ENCODE measurements at places on chromosomes 6 and 20.

GRCh38 chr6:11772109-11772825, 6.3 kb downstream of the ADTRP start:
- no peak for DNase-seq

DNA sequence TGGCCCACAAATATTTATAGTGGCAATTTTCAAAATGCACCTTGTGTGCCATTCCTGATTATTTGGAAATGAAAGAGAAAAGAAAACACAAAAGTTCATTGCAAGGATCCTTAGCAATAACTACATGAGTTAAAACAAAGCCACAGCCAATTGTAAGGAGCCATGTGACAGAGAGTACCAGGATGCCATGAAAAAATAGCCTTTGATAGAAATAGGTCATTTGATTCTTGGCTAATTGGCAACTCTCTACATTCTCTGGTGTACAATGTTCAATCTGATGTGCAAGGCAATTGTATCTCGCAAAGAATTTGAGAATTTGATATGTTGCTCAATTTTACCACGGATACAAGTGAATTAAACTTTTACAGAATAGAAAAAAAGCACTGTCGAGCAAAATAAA, 9.6 kb downstream of the HLA-A start:
- DNase-seq = no peak

DNA sequence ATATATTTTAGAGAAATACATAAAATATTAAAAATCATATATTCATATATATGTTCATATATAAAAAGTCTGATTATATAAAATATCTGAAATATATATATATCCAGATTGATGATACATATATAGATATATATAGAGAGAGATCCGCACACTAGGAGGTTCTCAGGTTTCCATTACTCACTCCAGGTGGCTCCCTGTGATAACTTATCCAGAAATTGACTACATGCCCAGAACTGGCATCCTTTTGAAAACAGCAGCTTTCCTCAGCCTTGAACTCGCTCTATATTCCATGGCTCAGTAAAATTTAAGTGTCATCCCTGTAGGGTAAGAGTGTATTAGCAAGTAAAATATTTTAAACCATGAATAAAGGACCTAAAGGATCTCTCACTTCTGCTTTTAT, 206.8 kb downstream of the TINAG start:
- peak; percentile 10 for DNase-seq

DNA sequence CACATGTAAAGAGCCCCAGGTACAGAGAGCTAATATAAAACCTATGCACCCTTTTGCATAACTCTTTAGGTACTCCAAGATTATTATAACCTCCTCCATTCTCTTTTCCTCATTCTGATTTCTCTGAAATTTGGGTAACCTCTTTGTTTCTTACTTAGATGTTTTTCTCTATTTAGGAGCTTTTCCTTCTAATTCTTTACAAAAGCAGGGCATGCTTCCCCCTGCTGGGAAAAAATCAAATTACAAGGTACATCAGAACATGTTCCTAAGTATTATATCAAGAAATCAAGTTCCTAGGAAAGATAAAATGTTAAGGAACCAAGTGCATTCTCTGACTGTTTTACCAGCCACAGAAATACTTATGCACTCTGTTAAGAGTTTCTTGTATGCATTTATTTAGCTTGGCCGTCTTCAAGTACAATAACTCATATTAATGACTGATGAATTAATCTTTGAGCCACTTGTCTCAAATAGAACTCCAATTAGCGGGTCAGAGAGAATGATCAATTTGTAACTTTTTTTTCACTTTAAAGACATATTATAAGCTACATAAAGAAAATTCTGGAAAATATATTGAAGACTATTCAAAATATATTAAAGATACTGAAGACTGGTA, 2.1 kb downstream of the KHDRBS2 start:
- DNase-seq = peak; percentile 81

DNA sequence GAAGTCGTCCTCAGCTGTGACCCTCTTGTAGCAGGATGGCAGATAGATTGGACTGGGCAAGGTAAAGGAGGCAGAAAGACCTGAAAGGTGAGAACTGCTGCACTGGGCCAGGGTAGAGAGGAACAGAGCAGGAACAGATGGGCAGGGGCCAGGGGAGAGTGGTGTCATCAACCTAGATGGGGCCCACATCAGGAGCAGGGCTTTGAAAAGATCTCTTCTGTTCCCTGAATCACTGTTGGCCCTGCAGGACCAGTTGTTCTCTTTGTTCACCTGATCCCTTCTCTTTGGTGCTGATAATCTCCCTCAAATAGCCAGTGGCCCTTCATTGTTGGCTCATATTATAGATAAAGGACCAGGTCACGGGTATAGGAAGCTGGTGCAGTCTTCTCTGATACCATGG, 59.9 kb downstream of the DTD1 start:
- DNase-seq = no peak

DNA sequence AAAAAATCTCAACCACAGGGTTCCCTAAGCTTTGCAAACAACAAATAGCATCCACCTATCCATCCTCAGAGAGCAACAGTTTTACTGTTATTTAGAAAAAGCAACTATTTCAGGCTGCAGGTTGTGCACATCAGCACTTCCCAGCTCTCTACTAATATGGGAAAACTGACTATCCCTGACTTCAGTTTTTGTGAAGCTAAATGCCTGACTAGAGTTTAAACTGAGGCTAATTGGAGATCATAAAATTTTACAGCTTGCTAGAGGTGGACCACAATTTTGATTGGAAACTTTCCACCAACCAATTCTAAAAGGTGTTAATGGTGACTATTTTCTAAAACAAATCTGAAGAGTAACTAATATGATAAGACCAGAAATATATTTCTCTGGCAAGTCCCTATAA, 36.9 kb downstream of the HLA-DMB start:
- no peak for DNase-seq

- DNase-seq = no peak
Observed at GRCh38 chr20:4326195-4327065, 311.1 kb upstream of the RNF24 start.

- no peak for DNase-seq
Observed at GRCh38 chr6:20747991-20748390, 213.7 kb downstream of the CDKAL1 start.

DNA sequence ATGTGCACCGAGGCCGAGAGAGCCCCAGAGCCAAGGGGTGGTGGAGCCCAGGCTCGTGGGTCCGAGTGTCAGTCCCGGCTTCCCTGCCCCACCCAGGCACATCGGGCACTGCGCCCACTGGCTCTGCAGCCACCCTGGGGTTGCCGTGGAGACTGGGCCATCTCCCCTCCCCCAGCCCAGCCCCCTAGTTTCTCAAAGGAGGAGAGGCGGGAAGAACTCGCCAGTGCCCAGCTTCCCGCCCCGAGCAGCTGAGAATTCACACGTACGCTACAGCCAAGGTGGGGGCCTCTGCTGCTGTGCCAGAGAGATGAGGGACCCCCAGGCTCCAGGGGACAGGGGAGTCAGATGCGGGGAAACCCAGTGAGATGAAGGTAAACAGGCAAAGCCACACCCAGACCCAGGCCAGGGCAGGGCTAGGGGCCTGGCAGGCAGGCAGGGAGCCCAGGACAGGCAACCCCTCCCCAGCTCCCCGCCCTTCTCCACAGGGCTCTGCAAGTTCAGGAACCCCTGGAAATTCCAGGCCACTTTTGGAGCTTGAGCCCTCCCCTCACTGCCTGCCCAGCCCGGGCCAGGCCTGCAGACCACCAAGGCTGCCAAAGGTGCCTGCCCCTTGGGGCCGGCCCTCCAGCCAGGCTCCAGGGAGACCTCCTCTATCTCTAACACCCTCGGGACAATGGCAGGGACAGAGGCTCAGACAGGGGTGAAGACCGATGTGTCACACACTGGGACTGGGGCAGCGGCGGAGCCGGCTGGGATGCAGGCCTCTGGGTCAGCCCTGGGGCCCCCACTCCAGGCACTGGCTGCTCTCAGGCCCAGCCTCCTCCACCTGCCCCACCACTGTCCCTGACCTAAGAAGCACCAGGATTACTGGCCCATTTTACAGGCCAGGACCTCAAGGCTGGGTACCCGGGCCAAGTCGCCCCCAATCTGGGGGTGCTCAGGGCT, 6.0 kb downstream of the LAMA5 start:
- no peak for DNase-seq

DNA sequence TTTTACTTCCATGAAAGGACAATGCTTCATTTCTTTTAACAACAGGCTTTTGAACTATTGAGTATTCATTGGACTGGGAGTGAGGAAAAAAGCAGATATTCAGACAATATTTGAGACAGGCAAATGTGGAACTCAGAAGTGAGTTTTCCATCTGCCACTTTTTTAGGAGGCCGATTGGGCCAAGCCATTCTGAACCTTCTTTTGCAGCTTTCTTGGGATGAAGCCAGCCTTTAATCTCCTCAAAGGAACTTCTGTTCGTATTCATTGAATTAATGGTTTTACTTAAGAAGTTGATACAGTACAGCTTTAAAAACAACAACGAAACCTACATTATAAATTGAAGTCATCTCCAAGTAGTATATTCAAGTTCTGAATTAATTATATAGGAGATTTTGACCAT, 187.1 kb upstream of the RNF217 start:
- no peak for DNase-seq

- no peak for DNase-seq
Observed at GRCh38 chr6:161082215-161082614, 90.6 kb downstream of the MAP3K4 start.

DNA sequence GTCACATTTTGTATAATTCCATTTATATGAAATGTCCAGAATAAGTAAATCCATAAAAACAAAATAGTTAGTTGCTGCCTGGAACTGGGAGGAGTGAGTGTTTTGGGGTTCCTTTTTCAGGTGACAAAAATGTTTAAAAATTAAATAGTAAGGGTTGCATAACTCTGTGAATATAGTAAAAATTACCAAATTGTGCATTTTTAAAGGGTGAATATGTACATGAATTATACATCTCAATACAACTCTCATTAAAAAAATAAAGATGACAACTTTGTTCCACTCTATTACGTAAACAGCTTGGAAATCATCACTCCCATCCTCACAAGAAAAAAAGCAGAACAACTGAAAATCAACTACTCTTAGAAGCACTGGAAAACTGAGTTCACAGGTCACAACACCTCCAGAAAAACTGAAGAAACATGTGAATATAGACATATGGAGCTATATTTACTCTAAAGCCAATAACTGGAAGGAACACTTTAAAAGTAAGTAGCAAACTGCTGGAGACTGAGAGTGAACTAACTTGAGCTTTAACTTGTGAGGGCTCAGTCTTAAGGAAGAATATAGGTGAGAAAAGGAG, 40.0 kb downstream of the RANBP9 start:
- no peak for DNase-seq

DNA sequence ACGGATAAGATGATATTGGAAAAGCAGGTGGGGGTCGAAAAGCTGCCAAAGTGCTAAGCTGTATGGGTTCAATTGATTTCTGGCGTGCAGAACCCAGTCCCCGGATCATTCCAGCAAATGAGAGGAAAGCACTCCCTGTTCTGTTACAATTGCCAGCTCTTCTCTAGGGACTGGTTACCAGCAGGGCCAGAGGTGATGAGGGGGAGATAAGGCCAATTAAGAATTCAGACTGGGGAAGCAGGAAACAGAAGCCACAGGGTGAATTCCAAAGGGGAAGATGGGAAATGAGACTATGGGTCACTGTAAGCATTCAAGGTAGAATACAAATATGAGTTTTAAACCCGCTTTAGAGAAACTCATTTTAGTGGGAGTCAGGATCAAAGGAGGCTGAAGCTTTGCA, 349.4 kb upstream of the MAP3K7 start:
- no peak for DNase-seq

GRCh38 chr6:22145823-22146677, 150.8 kb downstream of the PRL start:
- peak; percentile 66 for DNase-seq

DNA sequence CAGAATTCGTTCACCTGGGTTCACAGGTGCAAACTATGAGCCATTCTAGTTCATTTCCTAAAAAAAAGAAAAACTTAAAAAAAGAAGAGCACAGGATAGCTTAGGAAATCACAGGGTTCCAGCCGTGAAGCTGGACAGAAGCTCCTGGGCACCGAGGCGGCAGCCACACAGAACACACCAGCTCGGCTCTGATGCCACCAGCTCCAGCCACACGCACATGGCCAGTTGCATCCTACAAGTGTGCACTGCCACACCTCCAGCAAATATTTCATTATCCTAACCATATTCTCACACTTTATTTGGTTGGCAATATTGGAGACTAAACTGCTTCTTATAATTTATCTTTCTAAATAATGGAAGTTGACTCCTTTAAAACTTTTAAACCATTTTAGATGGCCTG, 26.2 kb upstream of the AFDN start:
- no peak for DNase-seq

DNA sequence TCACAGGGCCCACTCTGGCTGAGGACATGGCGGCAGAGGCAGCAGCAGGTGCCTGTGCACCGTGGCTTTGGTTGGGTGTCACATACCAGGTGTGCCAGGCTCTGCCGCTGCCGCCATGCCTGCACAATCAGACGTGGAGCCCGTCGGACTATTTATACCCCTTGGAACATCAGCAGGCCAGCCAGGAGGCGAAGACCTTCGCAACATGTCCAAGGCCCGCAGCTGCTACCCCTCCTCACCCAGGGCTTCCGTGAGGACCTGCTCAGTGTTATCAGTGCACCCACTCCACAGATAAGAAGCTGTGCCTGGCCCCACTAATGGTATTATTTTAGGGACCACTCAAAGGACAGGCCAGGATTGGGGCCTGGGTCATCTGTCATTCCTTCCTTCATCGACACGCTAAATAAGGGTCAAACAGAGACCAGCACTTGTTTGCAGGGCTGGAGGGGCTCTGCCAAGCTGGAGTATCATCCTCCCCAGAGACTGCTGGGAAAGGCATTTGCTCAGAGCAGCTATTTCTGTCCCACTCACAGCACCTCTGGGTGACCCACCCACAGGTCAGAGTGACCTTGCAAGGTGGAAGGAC, 109.2 kb downstream of the BMP7 start:
- DNase-seq = no peak

DNA sequence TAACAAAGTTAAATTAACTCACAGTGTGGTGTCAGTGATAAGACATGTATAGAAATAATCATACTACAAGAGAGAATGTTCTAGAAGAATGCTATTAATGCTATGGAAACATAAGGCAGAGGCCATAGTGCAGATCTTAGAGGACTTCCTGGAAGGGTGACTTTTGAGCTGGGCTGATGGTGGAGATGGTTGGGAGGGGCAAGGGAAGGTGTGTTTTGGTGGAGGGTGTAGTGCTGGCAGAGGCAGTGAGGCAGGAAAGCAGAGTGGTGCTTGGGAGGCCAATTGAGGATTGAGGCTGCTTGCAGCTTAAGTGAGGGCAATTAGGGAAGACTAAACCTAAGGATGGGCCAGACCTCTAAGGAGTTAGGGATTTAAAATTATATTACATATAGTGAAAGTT, 58.5 kb upstream of the FNDC1 start:
- DNase-seq = no peak

Data from OCI-M1 (cell line).